CD4-positive, alpha-beta T cell treated with Interferon gamma for 1 hour (primary cell): ENCODE measurements at places on chromosomes 13 and 19.

DNA sequence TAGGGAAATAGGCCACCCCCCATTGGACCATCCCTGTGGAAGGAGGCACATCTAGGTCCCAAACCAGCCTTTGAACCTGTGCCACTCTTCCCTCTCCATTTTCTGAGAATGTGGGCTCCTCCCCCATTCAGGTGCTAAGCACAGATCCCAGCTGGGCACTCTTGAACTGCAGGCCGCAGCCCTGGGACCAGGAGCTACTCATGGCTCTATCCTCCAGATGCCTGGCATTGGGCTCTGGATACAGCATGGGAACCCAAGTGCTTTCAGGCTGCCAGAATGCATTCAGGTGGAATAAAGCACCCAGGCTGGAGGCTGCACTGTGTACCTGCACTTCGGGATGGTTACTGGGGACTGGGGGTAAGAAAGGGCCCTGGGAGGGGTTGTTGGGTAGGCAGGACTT, 1372.3 kb upstream of the SPRY2 start:
- no peak for DNase-seq

DNA sequence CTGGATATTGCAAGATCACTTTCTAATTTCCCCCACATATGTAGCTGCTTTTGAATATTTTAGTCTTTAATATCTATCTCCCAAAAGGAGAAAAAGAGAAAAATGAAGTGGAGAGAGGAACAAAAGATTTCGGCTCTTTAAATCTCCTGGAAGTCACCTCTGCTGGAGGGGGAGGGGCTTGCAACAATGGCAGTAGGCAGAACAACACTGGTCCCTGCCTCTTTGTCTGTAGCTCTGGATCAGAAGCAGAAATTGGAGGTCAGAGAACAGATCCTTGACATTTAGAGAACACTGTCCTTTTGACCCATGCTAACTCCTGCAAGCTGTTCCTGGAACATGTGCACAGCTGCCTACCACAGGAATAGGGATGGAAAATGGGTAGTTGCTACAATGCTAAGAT, 86.7 kb upstream of the GPR12 start:
- DNase-seq = no peak

- peak; percentile 25 for DNase-seq
Observed at GRCh38 chr13:29954082-29955028, 103.9 kb upstream of the UBL3 start.

DNA sequence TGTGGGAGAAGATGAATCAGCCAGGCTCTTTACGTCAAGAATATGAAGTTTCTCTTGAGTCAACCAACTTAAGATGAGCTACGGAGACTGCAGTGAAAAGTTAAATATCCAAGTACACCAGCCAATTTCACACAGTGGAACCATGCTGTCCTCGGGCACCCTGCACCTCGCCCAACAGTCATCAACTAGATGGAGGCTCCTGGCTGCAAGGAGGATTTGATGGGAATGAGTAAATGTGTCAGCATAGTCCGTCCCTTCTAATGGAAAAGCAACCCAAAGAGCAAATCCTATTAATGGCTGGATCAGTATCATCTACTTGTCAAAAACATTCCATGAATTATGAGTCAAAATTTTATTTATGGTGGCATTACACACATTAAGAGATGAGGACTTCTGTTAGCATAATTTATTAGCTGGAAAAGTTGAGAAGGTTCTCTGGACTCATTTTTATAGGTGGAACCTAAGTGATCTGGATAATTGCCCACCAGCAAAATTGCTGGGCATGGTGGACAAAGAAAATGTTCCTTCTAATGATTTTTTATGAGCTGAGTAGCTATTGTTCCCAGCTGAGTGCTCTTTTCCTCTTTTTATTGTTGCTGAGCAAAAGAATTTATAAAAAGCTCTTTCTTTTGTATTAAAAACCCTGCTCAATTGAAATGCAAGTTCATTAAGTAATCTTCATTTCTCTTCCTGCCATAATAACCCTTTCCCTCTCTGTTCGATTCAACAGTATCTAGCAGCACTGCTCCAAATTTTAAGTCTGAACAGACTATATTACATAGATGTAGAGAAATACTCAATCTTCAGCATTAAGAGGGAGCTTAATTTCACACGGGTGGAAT, 88.4 kb downstream of the DNAJC15 start:
- no peak for DNase-seq

- DNase-seq = no peak
Observed at GRCh38 chr13:41150058-41150457, 17.5 kb upstream of the KBTBD6 start.

GRCh38 chr13:31236211-31236786, 36.5 kb downstream of the B3GLCT start:
- no peak for DNase-seq

GRCh38 chr13:111632906-111633305, 312.5 kb downstream of the TEX29 start:
- DNase-seq = no peak

DNA sequence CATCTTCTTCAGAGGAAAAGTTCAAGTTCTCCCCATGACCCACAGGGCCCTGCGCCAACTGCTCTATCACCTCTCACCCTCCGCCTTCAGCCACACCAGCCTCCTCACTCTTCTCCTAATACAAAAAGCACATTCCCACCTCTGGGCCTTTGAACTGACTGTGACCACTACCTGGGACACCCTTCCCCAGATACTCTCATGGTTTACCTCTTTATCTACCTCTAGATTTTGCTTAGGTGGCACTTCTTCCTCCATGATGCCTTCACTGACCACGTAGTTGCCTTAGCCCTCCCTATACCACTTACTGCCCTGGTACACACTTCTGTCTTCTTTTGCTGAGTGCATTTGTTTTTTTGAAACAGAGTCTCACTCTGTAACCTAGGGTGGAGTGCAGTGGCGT, 3.9 kb upstream of the SYCE2 start:
- no peak for DNase-seq

DNA sequence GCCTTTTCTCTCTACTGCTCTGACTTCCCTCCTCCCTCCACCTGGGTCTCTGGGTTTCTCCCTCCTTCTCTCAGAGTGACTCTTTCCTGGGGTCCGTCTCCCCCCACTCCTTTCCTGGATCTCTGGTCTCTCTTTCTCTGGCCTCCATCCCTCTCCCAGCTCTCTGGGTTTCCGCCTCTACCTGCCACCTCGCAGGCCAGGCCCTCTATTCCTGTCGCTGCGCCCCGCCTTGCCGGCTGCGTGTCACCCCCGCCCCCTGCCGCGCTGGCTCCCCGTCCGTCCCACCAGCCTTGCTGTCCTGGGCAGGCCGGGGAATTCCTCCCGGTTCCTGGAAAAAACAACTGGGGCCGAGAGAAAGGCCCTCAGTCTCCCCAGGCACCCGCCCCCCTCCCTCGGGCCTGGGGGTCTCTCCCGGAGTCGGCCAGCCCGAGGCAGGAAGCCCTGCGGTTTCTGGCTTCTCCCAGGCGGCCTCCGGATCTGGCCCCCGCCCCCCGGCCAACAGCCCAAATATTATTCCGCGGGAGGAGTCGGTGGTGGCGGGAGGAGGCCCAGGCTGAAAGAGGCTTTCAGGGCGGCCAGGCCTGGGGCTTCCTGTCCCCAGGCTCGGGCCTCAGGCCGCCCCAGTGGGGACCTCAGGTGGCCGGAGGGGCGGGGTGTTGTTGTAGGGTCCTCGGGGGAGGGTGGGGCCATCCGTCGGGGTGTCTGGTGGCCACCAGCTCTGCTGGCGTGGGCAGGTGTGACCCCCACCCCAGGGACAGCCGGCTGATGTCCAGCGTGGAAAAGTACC, 9.3 kb downstream of the IRF2BP1 start:
- DNase-seq = no peak

GRCh38 chr19:33904681-33905080, 108.0 kb downstream of the KCTD15 start:
- no peak for DNase-seq

- no peak for DNase-seq
Observed at GRCh38 chr19:8238251-8238650, 29.1 kb downstream of the CERS4 start.

GRCh38 chr13:82747958-82748357, 1134.3 kb downstream of the SLITRK1 start:
- no peak for DNase-seq

DNA sequence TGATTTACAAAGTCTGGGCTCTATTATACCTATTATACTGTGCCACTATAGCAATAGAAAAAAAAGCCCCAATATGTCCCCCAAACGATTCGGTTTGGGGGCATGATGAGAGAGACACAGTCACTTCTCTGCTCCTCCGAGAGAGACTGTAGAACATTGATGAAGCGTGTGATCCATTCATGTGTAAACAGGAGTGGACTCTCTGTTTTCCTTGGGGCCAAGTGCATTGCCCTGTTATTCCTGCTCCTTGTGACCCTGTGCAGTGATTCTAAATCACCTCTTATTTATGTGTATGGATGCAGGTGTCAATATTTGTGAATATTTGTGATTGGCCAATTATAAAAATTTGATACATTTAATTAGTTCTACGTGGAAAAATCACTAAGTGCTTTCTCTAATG, 17.0 kb downstream of the F10 start:
- no peak for DNase-seq

DNA sequence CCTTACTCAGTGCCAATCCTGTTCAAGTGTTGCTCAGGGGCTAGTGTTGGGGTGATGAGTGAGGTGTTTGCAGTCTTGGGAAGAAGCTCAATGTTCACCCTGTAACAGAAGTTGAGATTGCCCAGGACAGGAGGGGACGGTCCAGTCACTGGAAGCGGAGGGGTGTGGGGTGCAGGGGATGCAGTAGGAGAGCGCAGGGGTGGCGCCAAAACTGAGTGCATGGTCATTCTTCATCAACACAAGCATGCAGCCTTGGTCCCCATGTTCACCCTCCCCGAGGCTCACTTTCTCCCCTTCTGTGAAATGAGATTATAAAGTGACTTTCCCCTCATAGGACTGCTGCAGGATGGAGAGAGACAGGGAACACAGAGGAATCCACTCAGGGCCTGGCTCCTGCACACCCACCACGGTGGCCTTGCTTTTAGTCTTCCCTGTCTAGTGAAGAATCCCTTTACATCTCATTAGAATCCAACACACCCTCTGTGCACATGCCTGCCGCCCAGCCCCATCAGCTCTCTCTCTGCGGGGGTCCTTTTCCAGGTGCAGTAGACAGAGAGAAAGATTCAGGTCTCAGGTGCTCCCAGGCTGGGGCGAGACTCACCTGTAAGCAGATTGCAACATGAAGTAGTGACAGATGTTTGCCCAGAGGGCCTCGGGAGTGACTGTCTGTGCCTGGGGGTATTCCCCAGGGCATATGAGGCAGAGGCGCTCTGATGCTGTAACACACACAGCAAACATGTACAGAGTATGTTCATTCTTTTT, 93.2 kb downstream of the TSHZ3 start:
- DNase-seq = no peak

DNA sequence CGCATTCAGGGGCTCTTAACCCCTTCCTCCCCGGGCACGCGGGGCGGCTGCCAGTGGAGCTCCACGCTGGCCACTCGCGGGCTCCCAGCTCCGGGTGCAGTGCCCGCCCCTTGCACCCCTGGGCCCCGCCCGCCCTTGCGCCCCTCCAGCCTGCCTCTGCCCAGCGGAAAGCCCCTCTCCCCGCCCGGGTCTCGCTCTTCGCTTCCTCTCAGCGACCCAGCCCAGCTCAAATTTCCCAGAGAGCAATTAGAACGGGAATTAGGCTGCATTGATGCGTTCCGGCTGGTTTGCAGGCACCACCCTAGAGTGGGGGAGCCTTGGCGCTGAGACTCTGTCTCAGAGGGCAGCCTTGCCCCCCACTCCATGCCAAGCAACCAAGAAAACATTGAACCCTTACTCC, 1.8 kb upstream of the GSX1 start:
- no peak for DNase-seq

- no peak for DNase-seq
Observed at GRCh38 chr13:94115054-94115453, 364.4 kb downstream of the DCT start.

- DNase-seq = no peak
Observed at GRCh38 chr13:24557081-24557480, 44.5 kb upstream of the PARP4 start.

- DNase-seq = no peak
Observed at GRCh38 chr13:60355056-60355455, 42.0 kb upstream of the TDRD3 start.

DNA sequence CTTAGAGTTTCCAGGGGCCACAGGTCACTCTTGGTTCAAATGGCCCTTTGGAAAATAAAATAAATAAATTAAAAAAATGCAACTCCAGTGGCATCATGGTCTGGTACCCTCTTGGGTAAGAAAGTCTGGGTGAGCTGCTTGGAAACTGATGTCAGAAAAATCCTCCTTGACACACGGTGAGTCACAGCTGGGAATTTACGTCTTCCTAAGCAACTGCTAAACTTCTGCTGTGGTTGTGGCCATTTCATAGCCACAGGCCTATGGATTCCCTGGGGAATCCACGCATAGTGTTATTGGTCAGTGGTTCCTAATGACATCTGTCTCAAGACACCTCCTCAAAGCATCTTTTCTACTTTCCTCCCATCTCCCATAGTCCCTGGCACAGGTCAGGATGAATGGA, 220.8 kb downstream of the COG6 start:
- no peak for DNase-seq

DNA sequence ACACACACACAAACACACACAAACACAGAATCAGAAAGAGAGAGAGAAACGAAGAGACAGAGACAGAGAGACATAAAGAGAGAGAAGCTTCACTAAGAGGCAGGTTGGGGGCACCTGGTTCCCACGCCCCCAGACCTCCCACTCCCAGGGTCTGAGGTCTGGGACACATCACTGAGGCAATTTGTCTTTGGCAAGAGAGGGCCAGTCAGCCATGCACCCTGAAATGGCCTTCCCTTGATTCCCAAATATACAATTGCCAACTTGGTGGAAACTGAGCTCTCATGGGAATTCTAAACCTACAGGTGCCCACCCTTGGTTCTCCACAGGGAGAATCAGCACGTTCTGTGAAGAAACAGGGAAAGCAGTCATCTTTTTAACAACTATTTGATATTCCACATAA, 79.5 kb downstream of the COL4A1 start:
- DNase-seq = no peak
